ENCODE measurements at places on chromosomes 12 and 14.

DNA sequence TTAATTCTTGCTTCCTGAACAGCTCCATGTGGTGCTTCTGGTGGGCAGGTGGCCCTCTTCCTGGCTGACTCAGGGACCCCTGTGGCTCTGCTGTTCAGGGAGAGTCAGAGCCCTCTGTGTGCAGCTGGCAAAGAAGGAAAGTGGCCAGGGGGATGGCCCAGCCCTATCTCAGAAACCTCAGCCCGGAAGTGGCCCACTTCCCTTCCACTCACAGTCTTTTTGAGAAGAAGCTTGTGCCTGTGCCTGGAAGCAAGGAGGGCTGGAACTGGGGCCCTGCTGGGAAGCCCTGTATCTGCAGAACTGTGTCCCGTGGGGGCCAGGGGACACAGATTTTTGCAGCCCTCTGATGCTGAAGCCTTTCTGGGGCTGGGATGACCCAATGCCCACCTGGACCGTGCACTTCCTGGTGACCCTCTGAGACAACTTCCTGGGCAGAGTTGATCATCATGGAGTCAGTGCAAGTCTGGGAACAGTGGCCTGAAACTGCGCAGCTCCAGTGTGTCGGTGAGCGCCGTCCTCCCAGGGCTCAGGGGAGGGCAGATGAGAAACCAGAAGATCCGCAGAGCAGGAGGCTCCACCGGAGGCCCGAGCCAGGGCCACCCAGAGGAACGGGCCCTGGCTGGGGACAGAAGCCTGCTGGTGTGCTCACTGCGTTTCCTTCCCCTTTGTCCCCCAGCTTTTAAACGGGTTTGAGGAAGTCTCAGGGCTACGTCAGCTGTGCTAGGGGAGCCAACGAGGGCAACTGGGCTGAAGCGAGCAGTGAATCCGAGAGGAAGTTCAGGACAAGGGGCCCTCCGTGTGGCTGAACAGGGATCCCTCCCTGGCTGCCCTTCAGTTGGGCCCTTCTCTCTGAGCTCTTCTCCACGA is 217.4 kb upstream of the RTL1 start:
- no peak for DNase-seq

GRCh38 chr12:6917491-6918231 is 3.3 kb downstream of the ENO2 start:
- DNase-seq, result no peak

DNA sequence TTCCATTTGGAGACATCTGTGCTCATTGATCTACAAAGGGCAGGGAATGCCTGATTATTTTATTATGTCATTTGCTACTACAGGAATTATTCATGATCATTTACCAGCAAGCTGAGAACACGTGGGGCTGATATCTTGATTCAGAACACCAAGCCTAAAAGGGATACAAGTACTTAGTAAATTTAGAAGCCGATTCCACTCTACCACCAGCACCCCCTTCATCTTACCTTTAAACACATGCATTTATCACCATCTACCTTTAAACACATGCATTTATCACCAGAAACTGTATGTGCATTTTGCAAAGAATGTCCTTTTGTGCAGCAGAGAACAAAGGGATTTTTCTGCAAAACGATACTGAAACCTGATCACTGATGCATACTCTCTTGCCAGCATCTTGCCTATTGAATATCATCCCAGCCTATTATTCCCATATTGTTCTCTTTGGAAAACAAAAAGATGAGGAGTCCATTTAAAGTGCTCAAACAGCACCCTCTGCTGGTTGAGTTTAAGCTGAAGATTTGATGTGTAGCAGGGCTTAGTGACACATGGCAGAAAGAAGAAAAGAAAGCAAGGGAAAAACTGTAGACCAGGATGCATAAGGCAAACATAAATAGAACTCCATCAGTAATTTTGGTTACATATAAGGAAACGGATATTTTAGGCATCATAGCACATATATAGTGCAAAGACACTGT is 132.6 kb upstream of the PLEKHG7 start:
- peak; percentile 47 for DNase-seq

GRCh38 chr12:20415028-20415427 is 46.7 kb downstream of the PDE3A start:
- DNase-seq, result no peak

DNA sequence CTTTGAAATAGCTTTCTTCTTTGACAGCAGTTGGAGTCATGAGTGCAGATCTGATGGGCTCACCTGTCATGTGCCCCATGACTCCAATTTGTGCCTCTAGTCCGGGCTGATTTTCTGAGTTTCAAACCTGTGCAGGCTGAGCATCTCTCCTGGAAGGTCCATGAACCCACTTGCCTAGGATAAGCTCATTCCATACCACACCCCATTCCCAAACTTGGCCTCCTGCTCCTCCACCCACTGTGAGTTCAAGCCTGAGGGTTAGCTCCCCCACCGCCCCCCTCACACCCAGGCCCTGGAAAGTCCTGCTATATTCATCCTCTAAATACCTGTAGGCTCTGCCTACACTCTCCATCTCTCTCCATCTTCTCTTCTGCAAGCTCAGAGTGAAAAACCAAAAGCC is 126.8 kb upstream of the VRK1 start:
- no peak for DNase-seq

DNA sequence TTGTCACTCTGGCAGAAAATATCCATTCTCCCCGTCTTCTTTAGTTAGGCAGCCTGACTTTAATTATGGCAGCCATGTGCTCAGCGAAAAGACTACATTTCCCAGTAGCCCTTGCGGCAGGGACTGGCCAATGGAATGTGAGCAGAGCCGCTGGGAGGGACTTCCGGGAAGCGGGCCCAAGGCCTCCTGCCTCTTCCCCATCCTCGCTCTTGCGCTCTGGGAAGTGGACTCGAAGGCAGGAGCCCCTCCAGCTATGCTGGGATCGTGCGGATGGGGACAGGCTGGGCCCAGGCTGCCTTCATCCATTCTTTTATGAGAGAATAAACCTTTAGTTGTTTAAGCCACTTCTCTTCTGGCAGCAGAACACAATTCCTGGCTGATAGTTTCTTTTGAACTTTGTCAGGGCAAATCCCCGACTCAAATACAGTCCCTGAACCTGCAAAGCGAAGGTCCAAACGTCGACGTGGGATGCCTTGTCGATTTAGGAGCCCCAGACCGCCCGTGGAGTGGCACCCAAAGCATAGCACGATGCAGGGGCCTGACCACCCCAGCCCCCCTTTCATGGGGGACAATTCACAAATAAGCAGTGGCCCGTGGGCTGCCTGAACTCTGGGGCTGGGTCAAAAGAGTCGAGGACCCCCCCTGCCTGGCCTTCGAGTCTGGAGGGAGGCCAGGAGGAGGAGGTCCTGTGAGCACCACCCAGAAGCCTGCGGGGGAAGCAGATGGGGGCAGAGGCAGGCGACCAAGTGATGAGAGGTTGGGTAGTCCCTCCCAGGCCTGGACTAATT is 15.6 kb upstream of the LRTM2 start:
- peak; percentile 92 for DNase-seq

- DNase-seq, result no peak
These were observed 5.8 kb downstream of the SLC22A17 start for GRCh38 chr14:23346693-23347405.

DNA sequence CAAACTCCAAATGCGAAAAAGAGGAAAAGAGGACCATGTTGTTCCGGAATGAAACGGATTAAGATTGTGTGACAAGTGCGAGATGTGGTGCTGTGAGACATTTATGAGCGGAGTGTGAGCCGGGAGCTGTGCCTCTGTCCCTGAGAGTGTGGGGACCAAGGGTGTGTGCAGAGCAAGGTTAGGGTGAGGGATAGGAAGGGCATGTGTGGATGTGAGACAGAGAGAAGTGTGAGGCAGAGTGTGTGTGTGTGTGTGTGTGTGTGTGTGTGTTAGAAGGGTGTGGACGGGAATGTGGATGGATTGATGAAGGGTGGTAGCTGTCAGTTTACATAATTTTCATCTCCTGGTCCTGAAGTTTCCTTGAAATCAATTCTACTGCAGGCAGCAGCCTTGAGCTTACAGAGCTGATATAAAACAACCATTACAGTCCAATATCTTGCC is 4.3 kb upstream of the OTX2 start:
- no peak for DNase-seq

DNA sequence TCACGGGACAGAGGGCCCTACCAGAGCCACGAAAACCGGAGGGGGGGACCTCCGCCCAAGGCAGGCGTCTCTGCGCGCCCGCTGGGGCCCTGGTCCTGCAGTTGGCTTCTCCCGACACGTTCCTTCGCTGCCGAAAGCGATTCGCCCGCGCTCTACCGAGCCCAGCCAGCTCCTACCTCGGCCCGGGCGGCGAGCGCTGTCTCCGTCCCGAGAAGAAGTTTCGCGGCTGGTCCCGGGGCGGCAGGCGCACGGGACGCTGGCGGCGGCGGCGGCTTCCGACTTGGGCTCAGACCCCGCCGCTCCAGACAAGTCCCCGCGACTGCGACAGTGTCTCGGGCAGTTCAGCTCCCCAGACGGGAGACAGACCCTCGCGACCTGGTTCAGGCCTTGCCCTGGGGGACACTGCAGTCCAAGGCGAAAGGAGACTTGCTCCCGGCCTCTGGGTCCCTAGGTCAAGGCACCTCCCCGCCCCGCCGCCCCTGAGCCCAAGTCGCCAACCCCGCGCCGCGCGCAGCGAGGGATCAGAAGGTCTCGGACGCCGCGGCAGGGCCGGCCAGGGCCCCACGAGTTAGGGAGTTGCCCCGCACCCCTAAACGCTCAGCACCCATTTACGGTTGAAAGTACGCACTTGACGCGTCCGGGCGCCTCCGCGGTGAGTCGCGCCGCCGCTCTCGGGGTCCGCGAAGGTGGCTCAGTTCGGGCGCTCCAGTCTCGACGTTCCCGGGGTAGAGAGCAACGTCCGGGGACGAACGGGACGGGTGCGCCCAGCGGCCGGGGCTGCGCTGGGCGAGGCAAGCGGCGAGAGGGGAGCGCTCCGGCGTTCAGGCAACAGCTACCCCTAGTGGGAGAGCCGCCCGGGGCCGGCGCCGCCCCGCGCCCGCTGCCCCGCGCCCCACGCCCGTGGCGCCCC is 1.4 kb upstream of the DIO3 start:
- no peak for DNase-seq

DNA sequence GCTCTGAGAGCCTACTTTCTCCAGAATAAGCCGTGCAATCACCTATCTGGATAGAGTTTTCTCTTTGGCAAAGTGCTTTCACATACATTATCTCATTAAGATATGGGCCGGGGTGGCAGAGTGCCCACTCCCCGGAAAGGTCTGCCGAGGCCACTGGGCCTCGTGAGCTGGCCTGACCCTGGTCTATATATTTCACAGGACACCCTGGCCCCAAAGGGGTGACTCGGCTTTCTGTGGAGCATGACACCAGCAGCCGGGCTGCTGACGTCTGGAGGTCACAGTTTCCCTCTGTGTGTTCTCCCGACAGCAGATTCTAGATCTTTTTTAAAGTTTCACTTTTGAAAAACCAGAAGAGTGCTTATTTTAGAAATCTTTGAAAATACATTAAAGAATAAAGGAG is 27.9 kb upstream of the ATP2A2 start:
- no peak for DNase-seq

GRCh38 chr14:96455588-96455987 is 46.6 kb upstream of the PAPOLA start:
- no peak for DNase-seq

DNA sequence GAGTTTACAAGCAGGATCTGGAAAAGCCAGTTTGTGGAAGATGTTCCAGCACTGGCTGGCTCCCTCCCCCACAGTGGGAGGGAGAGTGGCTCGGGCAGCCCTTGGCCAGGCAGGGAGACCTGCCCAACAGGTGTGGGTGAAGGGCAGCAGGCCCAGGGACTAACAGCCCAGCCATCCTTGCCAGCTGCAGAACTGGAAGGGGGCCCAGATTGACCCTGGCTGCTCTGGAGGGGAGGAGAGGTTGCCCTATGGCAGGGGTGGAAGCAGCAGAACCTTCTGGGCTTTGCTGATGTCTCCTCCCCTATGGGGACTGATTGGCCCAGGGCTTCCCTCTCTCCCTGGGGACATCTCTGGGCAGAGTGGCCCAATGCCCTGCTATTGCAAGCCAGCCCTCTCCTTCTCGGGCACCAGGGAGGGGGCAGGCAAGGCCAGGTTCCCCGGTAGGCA is 20.5 kb downstream of the IRF2BPL start:
- DNase-seq, result no peak

DNA sequence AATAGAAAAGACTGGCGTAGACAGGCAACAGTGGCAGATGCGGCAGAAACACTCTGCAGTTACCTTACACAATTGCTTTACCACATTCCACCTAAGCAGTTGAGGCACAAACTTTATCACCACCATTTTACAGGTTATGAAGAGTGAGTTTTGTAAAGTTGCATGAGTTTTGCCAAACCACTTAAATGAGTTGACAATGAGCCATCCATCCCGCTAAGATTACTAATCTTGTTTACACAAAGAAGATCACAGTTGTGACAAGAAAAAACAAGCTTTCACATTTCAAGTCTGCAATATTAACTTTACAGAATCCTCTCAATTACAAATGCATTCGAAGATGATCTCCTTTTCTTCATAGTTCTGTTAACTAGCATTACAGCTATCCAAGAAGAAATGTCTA is 1.8 kb downstream of the TMCC3 start:
- no peak for DNase-seq

DNA sequence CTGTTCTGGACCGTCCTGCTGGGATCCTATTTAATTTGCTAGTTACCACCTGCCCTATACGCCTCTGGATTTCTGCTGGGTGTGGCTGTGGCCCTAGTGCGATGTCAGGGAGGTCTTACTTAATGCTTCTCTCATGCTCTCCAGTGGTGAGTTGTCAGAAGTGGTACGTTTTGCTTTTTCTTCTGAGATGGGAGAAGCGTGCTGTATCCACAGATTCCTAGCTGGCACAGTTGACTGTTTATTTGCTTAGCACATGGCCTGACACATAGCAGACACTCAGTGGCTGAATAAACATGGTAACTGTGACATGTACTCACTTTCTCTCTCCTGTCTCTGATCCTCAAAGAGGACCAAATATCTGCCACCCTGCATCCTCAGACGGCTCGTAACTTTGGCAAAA is 107.3 kb downstream of the CACNA1C start:
- no peak for DNase-seq

- no peak for DNase-seq
These were observed 80.4 kb downstream of the TTC8 start for GRCh38 chr14:88904864-88905263.

- no peak for DNase-seq
These were observed 5.4 kb downstream of the SAMD4A start for GRCh38 chr14:54572316-54572715.

GRCh38 chr12:101792046-101792931 is 38.5 kb downstream of the GNPTAB start:
- no peak for DNase-seq

- no peak for DNase-seq
These were observed 221.9 kb upstream of the KITLG start for GRCh38 chr12:88802096-88802706.

DNA sequence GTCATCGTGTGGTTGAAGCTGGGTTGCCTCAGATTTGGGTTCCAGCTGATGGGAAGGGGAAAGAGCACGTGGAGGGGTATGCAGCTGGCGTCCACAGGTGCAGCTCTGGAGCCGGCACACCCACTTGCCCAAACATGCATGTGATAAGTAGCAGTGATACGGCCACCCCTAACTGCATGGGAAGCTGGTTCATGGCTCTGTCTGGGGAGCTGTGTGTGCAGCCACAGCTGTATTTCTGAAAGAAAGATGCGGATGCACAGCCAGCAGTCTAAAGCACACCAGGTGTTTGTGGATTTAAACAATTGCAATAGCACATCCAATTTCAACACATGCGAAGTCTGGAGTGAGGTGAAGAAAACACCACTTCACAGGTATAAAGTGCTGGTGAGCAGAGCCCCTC is 181.4 kb downstream of the EFCAB11 start:
- DNase-seq, result peak; percentile 24
